ENCODE measurements at places on chromosomes 12 and 14.

- no peak for DNase-seq
Measured at GRCh38 chr12:41189395-41190251, 1.5 kb downstream of the PDZRN4 start.

DNA sequence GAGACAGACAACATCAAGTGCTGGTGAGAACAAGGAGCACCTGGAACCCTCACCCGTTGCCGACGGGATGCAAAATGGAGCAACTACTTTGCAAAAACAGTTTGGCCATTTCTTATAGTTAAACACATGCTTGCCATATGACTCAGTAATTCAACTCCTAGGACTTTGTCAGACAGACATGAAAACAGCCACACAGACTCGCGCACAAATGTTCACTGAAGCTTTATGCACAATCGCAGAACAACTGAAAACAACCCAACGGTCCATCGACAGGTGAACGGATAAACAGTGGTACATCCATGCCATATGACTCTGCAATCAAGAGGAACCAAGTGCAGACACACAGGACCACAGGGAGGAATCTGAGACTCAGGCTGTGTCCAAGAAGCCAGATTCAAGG lies 30.8 kb downstream of the NCOR2 start:
- DNase-seq, result no peak

GRCh38 chr14:86938320-86938719 lies 1054.7 kb downstream of the GALC start:
- no peak for DNase-seq

GRCh38 chr12:50981319-50982239 lies 29.2 kb downstream of the HIGD1C start:
- no peak for DNase-seq
